ENCODE measurements at places on chromosomes 6 and 20.

DNA sequence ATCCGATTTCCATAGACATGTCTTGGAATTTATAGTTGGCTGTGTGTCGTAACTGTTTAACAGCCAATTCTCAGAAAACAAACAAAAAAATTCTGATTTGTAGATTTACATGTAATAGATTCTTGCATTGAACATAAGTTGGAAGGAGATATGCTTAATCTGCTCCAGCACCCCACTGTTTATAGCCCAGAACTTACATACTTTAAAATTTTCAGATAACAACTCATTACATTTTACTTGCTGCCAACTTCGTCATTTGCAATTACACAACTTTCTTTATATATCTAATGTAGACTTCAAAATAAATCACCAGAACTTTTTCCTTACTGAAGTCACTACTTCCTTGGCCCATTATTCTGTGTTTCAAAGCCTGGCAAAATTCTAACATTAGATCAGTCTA lies 472.3 kb upstream of the EYS start:
- no peak for DNase-seq

DNA sequence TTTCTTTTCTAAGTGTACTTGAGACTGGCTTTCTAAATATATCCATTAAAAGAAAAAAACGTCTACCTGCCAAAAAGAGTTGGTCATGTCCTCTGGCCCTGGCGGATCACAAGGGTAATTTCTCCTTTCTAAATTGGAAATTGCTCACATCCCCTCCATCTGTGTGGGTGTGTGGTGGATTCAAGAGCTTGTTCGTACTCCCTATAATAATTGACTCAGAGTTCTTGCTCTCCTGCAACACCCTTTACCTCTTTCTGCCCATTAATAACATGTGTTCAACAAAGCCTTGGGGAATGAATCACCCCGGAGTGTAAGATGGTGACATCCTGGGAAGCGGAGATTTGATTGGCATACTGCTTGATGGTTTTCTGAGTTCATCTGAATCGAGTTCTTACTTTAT lies 263.8 kb downstream of the ALDH8A1 start:
- no peak for DNase-seq

DNA sequence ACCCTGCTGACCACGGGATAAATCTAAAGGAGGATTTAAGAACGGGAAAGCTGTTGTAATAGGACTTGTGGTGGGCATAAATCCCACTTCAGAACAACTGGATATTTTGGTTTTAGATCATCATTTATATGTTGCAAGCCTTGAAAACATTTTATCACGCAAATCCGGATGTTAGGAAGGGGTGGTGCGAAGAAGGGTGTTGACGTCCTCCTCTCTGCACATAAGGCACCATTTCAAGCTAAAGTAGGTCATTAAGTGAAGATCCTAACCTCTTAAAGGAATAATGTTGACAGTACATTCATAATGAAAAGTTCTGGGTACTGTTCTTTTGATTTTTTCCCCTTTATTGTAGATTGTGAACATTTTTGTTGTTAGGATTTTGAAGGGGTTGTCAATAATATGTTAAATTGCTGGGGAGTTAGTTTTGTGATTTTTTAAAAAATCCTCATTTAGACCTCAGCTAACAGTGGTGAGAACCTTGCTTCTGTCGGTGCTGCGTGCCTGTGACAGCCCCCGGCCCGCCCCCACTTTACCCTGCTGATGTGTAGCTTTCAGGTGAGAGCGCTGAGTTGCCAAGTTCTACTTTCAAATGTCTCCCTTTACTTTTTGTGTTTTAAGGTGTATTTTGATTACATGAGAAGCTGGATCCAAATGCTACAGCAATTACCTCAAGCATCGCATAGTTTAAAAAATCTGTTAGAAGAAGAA lies 88.8 kb downstream of the MAP3K4 start:
- DNase-seq = no peak

DNA sequence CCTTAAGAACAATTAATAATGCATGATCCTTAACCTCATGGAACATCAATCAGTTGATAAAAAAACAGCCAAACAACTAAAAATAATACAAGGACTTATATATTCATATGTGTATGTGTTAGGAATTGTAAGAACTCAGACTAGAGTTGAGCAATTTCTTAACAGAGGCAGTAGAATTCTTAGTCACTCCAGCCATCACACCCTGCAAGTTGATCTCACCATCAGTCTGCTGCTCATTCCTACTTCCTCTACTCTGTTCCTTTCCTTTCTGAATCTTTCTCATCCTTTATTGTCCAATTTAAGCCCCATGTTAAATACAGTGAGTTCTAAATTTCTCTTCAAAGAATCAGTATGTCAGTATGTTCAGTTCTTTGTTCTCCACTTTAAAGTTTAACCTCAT lies 2.6 kb downstream of the ZNF165 start:
- DNase-seq = no peak

GRCh38 chr6:131868836-131869235 lies 61.0 kb downstream of the ENPP1 start:
- DNase-seq = no peak

GRCh38 chr6:118705544-118706491 lies 54.4 kb upstream of the CEP85L start:
- peak; percentile 31 for DNase-seq

GRCh38 chr6:148805777-148806176 lies 58.9 kb downstream of the UST start:
- DNase-seq = no peak

GRCh38 chr6:4516206-4516605 lies 260.0 kb upstream of the CDYL start:
- no peak for DNase-seq

GRCh38 chr6:15253203-15254022 lies 7.5 kb downstream of the JARID2 start:
- DNase-seq = no peak

GRCh38 chr6:33799454-33800113 lies 4.2 kb downstream of the MLN start:
- DNase-seq = no peak

DNA sequence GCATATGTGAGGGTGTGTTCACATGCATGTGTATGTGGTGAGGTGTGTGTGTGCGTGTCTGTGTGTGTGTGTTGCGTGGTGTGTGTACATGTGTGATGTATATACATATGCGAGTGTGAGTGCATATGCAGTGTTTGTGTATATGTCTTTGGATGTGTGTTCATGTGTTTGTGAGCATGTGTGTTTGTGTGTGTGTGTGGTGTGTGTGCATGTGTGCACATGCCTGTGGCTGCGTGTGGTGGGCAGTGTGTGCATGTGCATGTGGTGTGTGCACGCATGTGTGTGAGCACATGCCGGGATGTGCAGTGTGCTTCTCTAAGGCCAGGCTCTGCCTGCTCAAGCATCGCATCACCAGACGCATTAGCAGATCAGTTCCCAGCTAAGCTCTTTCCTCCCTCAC lies 5.7 kb downstream of the THBS2 start:
- DNase-seq = no peak

DNA sequence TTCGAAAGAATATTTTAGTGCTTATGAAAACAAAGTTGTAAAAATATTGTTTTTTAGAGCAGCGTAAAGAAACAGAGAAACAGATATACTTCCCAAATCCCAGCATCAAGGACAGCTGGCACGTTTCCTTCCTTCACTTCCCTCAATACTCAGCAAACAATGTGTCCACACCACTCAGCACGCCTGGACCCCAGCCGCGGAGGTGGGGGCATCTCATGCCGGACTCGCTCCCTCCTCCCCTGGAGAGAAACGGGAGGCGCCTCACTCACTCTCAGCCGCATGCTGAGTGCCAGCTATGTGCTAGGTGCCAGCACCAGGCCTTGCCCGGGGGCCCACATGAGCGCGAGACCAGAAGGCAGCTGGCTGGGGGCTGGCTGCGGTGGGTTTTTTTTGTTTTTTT lies 34.7 kb downstream of the SLC2A4RG start:
- no peak for DNase-seq

GRCh38 chr6:154535147-154535546 lies 24.7 kb upstream of the CNKSR3 start:
- no peak for DNase-seq

GRCh38 chr20:5143851-5144250 lies 17.0 kb downstream of the CDS2 start:
- DNase-seq = no peak

DNA sequence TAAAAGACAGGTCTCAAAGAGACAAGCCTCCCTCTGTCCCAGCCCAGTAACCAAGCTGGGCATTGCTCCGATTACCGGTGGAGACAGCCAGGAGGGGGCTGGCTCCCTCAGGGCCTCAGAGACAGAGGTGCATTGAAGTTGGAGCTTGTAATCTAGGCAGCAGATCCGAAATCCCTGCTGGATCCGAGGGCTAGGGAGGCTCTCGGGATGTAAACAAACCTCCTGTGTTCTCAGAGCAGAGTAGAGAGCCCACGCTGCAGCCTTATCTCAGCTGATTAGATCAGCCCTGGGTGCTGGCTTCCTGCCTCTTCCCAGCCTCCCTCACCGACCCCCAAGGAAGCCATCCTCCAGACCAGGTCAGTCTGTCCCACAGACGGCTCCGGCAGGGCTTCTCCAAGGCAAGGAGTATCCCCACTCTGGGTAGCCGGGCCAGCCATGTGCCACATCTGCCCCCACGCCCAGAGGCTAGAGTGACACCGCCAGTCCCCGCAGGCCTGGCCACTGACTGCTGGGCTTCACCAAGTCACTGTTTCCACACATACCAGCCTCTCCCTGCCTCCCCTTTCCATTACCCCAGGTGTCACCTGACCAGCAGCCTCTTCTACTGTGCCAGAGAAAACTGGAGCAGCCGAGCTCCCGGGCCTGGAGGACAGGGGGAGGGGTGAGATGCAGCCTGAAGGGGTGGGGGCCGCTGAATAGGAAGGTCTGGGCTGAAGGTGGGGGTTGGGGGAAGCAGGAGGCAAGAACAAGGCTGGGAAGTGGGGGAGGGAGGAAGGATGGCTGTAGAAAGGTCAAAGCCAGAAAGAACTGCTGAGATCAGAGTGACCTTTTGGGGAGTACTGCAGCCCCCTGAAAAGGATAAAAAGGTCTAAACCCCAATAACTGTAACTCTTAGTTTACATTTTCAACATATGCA lies 6.0 kb downstream of the SDC4 start:
- peak; percentile 80 for DNase-seq

DNA sequence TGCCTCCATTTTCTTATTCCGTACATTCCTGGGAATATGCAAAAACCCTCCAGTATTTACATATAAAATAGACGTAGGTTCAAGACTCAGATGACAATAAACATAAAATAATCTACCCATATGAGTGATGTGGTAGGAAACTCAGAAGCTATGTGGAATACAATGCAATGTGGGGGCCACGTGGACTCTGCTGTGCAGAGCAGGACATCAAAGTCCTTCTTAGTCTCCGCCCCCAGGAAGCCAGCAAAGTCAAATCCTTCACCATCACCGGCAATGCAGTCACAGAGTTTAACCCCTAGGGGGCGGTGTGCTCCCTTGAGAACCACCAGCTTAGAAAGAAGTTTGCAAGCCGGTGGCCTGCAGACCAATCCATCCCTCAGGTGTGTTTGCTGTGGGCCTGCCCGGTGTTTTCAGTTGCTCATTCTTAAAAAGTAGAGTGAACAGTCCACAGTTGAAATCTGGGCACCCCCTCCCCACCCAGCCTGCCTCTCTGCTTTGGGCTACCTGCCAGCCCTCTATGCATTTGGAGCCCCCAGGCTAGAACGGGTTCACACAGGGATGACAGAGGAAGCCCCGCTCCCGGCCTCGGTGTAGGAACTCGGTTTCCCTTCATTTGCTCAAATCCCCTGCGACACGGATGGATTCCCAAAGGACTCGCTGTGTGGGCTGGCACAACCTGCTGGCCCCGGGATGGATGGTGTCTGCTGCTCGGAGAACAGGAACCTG lies 59.9 kb downstream of the SULF2 start:
- DNase-seq = peak; percentile 87

GRCh38 chr6:104885518-104886043 lies 25.9 kb upstream of the HACE1 start:
- no peak for DNase-seq

DNA sequence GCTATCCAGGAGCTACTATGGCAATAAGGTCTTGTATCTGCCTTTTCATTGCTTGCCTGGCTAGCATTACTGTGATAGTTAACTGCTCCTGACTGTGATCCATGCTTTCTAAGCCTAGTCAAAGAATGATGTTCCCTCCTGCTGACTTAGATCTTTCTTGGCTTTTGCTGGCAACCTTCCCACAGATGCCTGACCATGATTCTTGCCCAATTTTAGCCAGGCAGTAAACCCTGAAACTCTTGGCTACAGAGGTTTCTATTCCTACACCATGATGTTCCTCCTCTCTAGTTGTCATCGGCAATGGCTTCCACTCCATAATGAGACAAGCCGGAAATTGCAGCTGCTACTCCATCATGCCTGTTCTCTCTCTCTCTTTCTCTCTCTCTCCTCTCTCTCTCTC lies 238.1 kb downstream of the HAO1 start:
- DNase-seq = no peak

DNA sequence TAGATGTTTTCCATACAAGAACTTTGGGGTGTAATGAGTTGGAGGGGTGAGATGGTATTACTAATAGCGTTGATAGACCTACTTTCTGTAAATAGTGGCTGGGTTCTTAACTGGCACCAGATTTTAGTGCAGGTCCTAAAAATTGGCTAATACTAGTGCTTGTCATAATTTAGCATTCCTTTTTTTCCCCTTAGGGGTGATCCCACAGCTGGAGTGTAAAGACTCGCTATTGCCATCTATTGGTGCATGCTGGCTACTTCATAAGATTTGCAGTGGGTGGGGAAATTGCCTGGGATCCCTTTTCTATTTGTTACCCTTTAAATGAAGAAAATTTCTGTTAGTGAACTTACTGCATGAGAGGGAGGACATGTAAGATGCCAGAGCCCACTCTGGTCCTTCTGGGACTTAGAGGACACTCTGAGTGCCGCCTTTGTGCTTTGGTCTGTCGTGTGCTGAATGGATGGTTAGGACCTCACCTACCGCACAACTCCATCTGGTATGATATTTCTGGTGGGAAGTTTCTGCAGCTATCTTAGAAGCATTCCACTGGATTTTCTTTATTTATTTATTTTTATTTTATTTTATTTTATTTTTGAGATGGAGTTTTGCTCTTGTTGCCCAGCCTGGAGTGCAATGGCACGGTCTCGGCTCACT lies 195.5 kb downstream of the JARID2 start:
- peak; percentile 66 for DNase-seq

- no peak for DNase-seq
Measured at GRCh38 chr6:111439171-111439570, 43.8 kb downstream of the REV3L start.

DNA sequence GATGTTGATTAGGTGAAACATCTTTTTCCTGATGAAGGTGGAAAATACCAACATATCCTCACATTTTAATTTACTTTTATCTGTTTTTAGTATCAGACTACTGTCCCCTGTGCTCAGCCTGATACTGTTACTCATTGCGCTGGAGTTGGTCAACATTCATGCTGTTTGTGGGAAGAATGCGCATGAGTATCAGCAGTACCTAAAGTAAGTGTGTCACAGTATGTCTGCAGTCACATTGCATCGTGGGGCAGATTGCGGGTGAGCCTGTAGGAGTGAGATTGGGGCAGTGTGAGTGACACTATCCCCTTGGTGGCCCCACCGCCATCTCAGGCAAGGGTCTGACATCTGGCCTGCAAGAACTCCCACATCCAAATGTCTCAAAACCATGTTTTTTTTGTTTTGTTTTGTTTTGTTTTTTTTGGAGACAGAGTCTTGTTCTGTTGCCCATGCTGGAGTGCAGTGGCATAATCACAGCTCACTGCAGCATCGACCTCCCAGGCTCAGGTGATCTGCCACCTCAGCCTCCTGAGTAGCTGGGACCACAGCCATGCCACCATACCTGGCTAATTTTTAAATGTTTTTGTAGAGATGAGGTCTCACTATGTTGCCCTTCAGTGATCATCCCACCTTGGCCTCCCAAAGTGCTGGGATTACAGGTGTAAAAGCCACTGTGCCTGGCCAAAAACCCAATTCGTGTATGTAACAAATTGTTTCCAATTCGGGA lies 27.8 kb downstream of the ERMARD start:
- no peak for DNase-seq

- DNase-seq = peak; percentile 47
Measured at GRCh38 chr6:75602246-75603105, 796 bp downstream of the SENP6 start.
